HT-29 (cell line): ENCODE measurements at places on chromosomes 7 and 10. TPM values are rescaled to one million over a fixed set of nuclear protein-coding genes. Genes with fewer than 3 reads are reported as not detected.

GRCh38 chr7:45190406-45191165 is 33.0 kb downstream of the RAMP3 start:
- DNase-seq = no peak

DNA sequence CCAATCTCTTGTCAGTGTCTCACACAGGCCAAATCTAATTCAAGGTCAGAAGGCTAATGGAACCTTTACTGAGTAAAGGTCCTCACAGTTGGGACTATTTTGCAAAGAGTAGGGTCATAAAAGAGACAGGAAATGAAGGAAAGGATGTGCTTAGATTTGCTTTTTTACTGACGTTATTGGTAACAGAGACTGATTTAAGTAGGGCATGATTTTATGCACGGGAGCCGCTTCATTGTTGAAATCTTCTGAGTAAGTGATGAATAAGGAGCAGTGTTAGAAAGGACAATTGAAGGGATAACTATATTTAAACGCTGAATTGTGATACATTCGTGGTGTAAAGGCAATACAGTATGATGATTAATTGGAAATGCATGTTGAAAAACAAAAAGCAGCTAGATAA is 261.5 kb downstream of the MALRD1 start:
- no peak for DNase-seq

- DNase-seq = no peak
Measured at GRCh38 chr7:157537056-157537455, 200.3 kb downstream of the DNAJB6 start.

The MYL7 gene
- not detected in 2 replicates for total RNA-seq
